Activated CD4-positive, CD25-positive, alpha-beta regulatory T cell treated with anti-CD3 and anti-CD28 coated beads, Interleukin-2, amount 50 U/mL, for 72 hours (primary cell): ENCODE measurements at places on chromosomes 13 and 19.

DNA sequence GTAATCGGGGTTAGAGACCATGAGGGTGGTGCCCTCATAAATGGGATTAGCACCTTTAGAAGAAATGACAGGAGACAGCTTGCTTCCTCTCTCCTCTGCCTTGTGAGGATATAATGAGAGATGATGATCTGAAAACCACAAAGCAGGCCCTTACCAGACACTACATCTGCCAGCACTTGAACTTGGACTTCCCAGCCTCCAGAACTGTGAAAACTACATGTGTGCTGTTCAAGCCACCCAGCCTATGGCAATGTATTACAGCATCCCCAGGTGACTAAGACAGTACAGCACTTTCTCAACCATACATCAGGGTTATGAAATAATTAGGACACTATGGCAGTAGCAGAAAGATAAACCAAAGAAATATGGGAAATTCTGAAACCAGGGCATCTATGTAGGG is 7.4 kb downstream of the ZNF564 start:
- no peak for DNase-seq

GRCh38 chr13:34657716-34658115 is 284.4 kb upstream of the NBEA start:
- no peak for DNase-seq

DNA sequence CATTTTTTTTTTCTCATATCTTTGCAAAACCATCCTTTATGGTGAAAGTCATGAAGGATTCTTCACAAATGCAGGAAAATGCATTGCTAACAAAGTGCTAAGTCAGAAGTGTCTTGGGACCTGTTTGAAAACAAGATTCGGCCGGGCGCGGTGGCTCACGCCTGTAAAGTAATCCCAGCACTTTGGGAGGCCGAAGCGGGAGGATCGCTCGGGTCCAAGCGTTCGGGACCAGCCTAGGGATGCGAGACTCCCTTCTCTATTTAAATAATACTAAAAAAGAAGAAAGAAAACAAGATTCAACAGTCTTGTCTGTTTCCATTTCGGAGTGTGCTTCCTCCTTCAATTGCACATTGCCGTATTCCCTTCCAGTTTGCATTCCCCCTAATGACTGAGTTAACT is 819 bp downstream of the EID2B start:
- no peak for DNase-seq

- no peak for DNase-seq
Measured at GRCh38 chr13:36275190-36276002, 22.2 kb downstream of the CCDC169 start.

GRCh38 chr13:35479706-35480105 is 3.2 kb upstream of the MAB21L1 start:
- DNase-seq: no peak

- peak; percentile 56 for DNase-seq
Measured at GRCh38 chr19:33416307-33417215, 43.1 kb downstream of the CEBPG start.

- DNase-seq: no peak
Measured at GRCh38 chr19:29501816-29502580, 23.8 kb upstream of the VSTM2B start.

GRCh38 chr19:4699826-4700692 is 23.6 kb downstream of the DPP9 start:
- no peak for DNase-seq

GRCh38 chr13:83048419-83048818 is 833.9 kb downstream of the SLITRK1 start:
- DNase-seq: no peak
